ENCODE measurements at places on chromosomes 1 and 21.
A peak's percentile ranks its signal among the peaks of the same experiment; 100 is the strongest.

DNA sequence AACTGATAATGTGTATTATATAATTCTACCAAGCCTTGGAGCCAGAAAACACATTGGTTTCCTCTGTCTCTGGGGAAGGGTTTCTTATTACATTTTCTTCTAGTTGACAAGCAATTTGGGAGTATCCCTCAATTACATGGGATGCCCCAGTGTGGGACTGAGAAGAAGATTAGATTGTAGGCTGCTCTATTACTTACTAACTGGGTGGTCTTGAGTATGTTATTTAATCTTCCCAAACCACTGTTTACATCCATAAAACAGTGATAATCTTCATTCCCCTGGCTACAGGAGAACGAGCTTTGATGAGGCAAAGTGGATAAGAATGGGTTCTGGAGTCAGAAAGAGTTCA, 105.8 kb downstream of the TSEN15 start:
- no peak for DNase-seq

DNA sequence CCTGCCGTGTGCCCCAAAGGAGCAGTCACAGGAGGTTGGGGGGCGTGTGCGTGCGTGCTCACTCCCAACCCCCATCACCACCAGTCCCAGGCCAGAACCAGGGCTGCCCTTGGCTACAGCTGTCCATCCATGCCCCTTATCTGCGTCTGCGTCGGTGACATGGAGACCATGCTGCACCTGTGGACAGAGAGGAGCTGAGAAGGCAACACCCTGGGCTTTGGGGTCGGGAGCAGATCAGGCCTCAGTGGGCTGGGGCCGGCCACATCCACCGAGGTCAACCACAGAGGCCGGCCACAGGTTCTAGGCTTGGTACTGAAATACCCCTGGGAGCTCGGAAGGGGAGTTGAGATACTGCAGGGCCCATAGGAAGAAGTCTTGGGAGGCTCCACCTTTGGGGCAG, 23.5 kb downstream of the COL6A1 start:
- DNase-seq: no peak

DNA sequence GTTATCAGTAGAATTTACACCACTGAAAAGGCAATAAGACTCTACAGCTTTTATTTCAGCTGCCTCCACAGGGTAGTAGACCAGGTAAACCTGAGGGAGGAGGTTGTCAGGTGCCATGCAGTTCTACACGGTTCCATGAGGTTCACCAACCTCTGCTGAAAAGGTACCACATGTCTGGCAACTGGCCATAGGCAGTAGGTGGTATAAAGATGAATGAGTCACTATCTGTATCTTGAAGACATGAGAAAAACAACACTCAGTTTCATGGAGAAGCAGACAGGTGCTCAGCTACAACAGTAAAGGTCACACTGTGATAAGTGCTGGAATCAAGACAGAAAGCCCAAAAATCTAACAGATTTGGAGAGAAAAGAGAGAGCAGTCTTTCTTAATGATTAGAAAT, 145.4 kb downstream of the PTGER3 start:
- no peak for DNase-seq

GRCh38 chr1:80767711-80768110, 1033.0 kb upstream of the ADGRL2 start:
- DNase-seq: no peak

DNA sequence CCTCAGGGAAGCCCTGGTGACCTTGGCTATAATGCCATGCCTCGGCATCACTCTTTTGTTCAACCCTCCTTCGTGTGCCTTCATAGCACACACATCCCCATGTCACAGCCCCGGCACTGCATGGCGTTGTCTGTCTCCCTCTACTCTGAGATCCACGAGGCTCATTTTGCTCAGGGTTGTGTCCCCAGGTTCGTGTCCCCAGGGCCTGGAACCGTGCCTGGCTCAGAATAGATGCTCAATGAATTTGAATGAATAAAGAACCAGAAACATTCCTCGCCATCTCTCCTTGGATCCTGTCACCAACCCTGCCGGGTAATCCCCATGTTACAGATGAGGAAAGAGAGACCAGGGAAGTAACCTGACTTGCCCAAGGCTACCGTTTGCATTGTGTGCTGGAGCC, 177.3 kb downstream of the PTPRU start:
- no peak for DNase-seq

DNA sequence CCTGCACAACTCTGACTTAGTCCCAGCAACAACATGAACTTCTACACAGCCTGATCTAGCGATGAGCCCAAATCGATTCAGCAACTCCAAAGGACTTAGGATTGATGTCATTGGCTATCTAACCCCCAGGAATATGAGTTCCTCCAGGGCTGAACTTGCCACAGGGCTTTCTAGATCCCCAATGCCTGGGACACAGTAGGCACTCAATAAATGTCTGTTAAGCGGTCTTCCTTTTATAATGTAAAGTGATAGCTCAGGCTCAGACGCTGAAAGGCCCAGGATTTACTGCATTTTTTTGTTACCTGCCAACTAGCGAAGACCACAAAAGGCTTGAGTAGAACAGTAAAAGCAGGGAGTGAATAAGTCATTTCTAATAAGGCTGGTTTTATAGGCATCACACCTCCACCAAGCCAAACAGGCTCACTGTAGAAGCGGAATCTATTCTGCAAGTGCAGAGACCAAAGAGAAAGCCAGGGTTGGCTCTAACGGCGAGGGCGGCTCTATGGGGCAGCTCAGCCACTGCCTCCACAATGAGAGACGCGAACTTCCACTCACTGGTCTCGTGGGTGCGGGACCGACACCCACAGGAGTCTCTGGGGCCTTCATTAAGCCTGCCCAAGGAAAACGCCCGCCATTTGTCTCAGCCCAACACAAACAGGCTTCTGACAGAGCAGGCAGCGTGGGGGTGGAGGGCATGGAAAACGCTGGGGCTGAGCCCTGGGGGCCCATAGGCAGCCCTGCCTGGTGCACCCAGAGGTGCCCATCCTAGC, 52.0 kb downstream of the HLCS start:
- no peak for DNase-seq

DNA sequence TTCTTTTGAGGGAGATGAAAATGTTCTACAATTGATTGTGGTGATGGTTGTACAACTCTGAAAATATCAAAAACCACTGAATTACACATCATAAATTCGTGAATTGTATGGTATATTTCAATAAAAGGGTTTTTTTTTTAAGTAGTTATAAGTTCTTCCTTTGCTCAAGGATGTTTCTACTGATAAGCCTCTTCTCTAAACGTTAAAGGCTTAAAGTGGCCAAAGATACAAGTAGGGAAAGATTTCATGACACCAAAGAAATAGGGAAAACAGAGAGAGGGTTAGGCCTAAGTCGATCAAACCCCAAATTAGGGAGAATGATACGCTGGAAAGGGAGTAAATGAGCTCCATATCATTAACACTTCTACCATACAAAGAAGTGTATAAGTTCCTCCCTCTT, 4.1 kb downstream of the KDM5B start:
- no peak for DNase-seq

DNA sequence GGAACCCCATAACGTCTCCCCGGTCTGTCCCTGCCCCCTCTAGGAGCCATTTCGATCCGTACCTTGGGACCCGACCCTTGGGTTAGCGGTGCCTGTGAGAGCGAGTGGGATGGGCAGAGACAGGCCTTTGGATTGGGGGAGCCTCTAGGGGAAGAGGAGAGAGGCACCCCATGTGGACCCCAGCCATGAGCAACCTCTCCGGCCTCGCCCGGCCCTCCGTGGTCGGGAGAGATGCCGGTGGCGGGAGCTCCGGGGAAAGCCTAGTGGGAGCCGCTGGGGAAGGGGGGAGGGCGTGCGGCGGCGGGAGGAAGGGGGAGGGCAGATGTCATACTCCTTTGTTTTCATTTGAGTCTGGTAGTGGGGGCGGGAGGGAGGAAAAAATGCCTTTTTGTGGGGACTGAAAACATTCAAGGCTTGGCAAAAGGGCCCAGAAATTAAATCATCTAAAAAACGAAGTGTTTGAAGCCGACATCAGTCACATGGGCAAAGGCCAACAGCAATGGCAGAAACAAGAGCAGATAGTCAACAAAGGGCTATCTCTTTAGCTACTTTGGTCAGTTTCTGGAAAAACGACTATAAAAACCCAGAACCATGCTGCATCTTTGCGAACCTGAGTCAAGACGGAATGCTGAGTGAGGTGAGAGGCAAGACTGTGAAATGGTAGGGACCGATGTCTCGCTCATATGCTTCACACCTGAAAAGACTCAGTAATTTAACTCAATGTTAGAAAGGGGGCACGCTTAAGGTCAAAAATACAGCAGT, 758 bp downstream of the PTBP2 start:
- peak; percentile 33 for DNase-seq

- DNase-seq: no peak
Measured at GRCh38 chr21:42744520-42745445, 91.4 kb downstream of the PDE9A start.

DNA sequence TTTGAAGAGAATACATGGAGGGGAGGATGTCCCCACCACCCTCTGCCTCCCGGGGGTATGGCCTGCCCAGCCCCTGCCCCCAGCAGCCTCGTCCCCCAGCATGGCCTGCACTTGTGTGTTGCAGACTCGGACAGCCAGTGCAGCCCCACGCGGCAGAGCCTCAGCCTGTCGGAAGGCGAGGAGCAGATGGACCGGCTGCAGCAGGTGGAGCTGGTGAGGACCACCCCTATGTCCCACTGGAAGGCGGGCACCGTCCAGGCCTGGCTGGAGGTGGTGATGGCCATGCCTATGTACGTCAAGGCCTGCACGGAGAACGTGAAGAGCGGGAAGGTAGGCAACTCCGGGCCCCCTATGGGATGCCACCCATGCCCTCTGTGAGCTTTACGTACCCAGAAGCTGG, 59.5 kb upstream of the TMEM51 start:
- DNase-seq: no peak

- no peak for DNase-seq
Measured at GRCh38 chr1:184322253-184322652, 64.6 kb upstream of the C1orf21 start.

DNA sequence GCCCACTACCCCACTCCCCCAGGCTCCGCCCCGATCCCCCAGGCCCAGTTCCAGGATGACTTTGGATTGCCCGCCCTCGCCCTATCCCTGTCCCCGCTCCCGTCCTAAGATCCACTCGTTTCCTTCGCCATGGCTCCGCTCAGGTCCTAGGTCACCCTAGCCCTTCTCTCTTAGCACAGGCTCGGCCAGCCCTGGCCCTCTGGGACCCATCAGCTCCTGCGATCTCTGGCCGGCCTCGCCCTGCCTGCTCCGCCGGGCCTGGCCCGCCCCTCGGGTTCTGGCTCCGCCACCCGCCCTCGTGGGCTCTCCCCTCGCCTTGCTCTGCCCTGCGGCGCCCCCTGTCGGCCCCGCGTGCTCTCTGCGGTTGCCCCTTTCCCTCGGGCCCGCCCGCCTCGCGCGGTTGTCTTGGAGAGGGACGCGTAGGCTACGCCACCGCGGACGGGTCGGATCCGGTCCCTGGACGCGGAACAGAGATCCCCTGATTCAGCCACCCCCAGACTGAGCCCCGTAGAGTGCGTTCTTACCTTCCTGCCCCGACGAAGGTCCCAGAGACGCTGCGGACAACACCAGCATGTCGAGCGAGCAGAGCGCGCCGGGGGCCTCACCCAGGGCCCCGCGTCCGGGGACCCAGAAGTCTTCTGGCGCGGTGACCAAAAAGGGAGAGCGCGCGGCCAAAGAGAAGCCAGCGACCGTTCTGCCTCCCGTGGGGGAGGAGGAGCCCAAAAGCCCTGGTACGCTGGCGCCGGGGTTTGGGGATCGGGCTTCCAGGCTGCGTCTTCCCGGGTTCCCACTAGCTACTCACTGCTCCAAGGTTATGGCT, at the start of gene LRRC71:
LRRC71 (plus strand) TSS at position 400 of the 820 bp plus-strand sequence; CDS start at position 572, 172 bp downstream.
- peak; percentile 67 for DNase-seq

- DNase-seq: no peak
Measured at GRCh38 chr1:199522338-199522737, 505.2 kb upstream of the NR5A2 start.

DNA sequence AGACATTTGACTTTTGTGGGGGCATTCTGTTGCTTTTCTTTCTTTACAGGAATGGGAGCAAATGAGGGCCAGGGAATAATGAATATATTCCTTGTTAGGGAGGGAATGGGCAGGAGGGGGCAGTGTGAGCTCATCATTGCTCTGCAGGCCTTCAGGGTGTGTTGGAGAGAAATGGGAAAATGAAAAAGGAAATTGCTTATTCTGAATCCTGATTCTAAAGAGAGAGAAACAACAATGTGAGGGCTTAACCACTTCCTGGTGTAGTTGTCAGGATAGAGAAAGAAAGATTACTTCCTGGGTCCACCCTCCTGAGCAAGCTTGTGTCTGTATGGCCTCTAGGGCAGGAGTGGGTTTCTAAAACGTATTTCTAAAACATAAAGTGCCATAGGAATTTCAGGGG, 28.3 kb downstream of the VANGL2 start:
- DNase-seq: no peak

DNA sequence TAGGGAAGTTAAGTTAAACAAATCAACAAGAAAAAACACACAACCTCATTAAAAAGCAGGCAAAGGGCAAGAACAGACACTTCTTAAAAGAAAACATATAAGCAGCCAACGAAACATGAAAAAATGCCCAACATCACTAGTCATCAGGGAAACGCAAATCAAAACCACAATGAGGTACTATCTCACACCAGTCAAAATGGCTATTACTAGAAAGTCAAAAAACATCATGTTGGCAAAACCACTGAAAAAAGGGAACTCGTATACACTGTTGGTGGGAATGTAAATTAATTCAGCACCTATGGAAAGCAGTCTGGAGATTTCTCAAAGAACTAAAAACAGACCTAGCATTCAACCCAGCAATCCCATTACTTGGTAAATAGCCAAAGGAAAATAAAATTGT, 51.1 kb downstream of the HSF2BP start:
- no peak for DNase-seq

DNA sequence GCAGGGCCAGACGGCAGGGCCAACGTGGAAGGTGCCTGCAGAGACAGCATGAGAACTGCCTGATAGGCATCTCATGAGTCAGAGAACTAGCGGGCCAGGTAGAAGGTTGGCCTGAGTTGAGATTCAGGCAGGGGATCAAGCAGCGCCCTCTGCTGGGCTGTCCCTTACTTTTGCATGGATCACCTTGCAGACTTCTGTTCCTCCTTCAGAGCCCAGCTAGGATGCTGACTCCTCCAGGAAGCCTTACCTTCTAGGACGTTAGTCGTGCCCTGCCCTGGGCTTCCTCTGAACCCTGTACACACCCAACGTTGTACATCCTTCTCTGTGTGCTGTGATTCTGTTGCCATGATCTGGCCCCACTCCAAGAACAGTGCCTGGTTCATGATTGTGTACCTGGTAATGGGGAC, 231.3 kb upstream of the VAMP3 start:
- peak; percentile 66 for DNase-seq

DNA sequence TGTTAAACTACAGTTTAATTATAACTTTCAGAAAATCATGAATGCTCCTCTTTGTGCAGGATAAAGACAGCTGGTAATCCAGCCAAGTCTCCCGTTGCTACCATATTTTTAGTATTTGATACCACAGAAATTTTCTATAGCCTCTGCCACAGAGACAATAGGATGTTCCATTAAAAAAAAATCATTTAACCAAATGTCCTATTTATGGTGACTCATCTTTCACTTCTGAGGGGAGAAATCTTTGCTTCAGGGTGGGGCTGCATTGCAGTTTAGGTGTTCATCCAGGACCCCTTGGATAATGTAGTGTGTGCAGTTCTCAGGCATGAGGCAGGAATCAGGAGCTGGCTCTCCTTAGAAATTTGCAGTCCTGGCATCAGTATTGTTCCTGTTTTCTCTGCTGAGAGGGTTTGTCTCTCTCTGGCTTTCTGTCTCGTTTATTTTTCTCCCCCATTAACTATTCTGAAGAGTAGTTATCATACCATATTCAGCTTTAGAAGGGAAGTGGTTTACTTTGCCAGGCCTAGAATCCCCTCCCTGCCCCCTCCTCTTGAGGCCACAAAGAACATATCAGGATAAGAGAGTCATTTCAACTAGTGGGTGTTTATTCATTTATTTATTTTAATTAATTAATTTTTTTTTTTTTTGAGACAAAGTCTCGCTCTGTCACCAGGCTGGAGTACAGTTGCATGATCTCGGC, 3.1 kb downstream of the PRUNE1 start:
- no peak for DNase-seq
